ENCODE measurements at places on chromosomes 6 and 20.
A peak's percentile ranks its signal among the peaks of the same experiment; 100 is the strongest.

GRCh38 chr6:4698901-4699659 lies 77.1 kb upstream of the CDYL start:
- DNase-seq = no peak

- no peak for DNase-seq
Observed at GRCh38 chr20:11451793-11452291, 465.9 kb upstream of the BTBD3 start.

- DNase-seq = no peak
Observed at GRCh38 chr6:36125575-36125974, 4.7 kb upstream of the MAPK13 start.

DNA sequence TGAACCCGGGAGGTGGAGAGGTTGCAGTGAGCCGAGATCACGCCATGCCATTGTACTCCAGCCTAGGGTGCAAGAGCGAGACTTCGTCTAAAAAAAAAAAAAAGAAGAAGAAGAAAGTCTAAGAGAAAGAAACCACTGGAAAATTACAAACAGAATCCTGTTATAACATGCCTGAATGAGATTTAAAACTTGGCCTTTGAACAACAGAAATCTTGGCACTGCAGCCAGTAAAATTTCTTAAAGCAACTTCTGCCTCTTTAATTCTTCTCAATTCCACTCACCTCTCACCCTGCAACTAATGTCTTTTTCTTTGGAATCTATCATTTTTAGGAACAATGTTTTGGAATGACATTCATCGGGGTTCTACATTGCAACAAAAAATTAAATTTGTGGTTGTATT lies 26.3 kb downstream of the PM20D2 start:
- DNase-seq = no peak

- DNase-seq = peak; percentile 50
Observed at GRCh38 chr6:90610301-90610750, 23.5 kb upstream of the MAP3K7 start.

DNA sequence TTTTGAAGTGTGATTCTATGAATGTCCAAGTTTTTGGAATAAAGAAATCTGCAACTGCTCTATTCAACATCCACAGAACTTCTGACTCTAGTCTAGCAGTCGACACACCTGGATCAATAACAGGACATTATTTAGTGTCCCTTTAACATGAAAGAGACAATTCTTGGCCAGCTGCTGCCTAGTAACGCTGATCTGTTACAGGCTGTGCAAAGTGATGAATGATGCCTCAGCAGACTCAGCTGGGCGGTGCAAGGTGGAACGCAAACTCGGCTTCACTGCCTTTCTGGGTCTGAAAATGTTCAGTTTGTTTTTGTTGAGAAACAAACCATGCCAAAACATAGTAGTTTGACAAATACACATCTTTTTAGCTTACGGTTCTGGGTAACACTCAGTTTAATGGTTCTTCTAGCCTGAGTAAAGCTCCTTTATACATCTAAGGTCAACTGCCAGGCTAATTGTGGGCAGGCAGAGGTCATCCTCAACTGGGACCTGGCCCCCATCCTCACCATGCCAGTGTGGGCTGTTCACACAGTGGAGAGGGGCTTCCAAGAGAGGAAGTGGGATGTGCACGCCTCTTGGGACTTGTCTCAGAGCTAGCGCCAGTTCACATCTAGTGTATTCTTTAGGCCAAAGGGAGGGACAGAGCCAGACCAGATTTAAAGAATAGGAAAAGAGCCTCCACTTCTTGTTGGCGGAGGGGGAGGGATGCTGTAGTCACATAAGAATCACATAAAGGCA lies 879.7 kb downstream of the QKI start:
- DNase-seq = no peak
